ENCODE measurements at places on chromosomes 12 and 14. TPM values are rescaled to one million over a fixed set of nuclear protein-coding genes. Genes with fewer than 3 reads are reported as not detected.

The RTL1 gene
- total RNA-seq = not detected

The TRIAP1 gene
- total RNA-seq = 36.2 TPM

The DPY19L2 gene
- total RNA-seq = 1.9 TPM

The PRPH gene
- not detected for total RNA-seq

The HOXC10 gene
- not detected for total RNA-seq

The NOVA1 gene
- not detected for total RNA-seq

All from activated CD8-positive, alpha-beta T cell treated with anti-CD3 and anti-CD28 coated beads, Interleukin-2, amount 10 ng/mL, durations not matched to agents 7 days and 5 days (primary cell).